ENCODE measurements at places on chromosomes 5 and 9.

DNA sequence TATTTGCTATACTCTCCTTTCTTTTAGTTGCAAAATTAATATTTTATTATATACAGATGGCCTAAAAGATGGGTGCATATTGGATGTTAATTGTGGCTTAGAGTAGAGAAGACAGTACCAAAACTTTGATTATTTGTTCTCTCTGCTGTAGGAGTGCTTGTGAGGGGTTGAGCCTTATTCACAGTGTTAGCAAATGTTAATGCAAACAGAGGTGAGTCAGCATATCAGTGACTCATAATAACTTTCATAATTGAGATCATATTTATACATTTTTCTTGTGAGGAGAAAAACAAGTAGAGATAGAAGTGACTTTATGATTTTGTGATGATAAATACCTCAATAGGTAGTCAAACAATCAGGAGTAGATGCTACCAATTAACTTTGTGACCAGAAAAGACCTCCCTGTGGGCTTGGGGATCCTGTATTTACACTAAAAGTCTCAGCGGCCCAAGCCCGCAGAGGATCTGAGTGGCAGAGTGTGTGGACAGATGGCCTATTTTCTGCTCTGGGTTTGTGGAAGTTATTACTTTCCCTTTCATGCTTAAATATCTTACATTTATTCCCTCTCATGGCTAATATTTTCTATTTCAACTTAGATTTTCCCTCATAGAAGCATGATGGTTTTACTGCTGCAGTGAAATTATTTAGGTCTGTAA is 226.5 kb downstream of the TAF11L14 start:
- DNase-seq, result no peak

DNA sequence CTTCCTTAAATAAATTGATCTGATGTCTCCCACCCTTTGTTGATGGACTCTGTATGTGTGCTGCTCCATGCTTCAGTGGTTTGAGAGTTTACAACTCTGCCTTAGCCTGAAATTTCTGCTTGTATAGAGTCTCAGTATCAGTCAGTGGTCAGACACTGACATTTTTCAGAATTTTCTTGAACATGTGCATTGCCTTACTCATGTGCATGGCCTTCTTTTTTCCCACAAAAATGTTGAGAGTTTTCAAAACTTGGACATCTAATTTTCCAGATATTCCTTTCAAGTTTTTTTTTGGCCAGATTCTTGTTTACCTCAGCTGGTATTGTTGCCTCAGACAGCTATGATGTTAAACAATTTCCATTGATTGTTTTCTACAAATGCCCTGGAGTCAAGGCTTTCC is 427.1 kb upstream of the CHD1 start:
- no peak for DNase-seq

GRCh38 chr9:104969116-104969515 is 41.2 kb upstream of the ABCA1 start:
- no peak for DNase-seq

DNA sequence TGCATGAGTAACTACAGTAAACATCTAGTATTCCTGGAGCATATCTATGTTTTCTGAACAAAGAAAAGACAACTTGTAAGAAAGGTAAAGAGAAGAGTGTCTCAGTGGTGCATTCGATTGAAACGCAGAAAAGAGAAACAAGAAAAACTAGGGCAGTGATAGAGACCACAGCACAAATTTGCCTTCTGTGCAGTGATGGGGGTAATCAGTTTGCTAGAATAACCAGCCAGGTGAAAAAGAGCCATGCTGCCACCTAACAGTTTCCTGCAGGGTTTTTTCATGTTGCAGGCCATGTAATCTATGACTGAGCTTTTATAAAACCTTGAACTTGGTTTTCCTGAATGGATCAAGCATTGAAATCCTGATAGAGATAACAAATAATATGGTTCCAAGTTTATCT is 198.4 kb upstream of the MEF2C start:
- DNase-seq, result no peak

- DNase-seq, result no peak
These were observed 129.9 kb downstream of the DMXL1 start for GRCh38 chr5:119200795-119201194.

DNA sequence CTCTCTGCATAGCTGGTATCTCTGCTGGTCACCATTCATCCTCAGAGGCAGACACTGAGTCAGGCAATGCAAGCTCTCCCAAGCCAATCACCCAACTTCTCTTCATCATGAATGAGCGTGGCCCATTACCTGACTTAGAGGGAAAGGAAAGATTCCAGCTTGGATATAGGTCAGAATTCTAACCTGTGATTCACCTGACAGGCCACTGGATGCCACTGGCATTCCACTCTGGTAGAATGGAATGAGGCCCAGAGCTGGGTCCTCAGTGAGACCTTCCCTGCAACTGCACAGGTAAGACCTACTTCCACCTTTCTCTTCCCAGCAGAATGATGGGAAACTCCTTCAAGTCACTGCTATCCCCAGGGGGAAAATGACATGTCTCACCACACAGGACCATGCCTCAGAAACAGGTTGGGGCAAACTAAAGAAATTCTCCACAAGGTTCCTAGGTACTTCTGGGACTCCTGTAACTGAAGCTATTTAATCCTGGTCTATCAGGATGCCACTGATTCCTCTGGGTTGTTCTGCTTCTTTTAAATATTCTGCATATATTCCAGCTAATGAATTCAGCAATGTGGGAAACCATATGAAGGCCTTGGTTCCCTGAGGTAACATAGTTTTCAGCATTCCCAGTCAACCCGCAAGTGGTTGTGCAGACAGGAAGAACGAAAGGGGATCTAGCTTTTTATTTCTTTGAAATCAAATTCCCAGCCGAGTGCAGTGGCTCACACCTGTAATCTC is 62.0 kb downstream of the SUSD1 start:
- no peak for DNase-seq

- DNase-seq, result no peak
These were observed 189.2 kb upstream of the IER5L start for GRCh38 chr9:129367287-129367686.

DNA sequence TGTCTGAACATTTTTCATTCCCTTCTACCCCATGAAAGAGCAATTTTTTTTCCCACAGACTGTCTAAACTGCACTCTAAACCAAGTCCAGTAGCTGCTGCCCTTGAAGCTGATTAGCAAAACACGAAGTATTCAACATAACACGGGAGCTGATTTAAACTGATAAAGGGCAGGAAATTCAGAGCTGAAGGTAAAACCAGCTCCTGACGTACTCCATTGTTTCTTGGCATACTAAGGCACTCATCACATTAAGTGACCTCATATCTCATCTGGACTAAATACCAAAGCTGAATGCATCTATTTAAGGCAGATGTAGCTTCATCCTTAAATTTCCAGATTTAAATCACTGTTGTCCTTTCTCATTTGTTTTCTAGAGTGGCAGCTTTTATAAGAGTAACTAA is 12.0 kb downstream of the GDF9 start:
- no peak for DNase-seq

GRCh38 chr9:78386773-78387172 is 89.8 kb downstream of the PSAT1 start:
- DNase-seq, result no peak

GRCh38 chr9:131461166-131461565 is 41.6 kb upstream of the POMT1 start:
- no peak for DNase-seq

- DNase-seq, result no peak
These were observed 140.6 kb downstream of the SEMA5A start for GRCh38 chr5:9405196-9405754.

- DNase-seq, result no peak
These were observed 134.6 kb upstream of the TUT7 start for GRCh38 chr9:86488794-86489193.

DNA sequence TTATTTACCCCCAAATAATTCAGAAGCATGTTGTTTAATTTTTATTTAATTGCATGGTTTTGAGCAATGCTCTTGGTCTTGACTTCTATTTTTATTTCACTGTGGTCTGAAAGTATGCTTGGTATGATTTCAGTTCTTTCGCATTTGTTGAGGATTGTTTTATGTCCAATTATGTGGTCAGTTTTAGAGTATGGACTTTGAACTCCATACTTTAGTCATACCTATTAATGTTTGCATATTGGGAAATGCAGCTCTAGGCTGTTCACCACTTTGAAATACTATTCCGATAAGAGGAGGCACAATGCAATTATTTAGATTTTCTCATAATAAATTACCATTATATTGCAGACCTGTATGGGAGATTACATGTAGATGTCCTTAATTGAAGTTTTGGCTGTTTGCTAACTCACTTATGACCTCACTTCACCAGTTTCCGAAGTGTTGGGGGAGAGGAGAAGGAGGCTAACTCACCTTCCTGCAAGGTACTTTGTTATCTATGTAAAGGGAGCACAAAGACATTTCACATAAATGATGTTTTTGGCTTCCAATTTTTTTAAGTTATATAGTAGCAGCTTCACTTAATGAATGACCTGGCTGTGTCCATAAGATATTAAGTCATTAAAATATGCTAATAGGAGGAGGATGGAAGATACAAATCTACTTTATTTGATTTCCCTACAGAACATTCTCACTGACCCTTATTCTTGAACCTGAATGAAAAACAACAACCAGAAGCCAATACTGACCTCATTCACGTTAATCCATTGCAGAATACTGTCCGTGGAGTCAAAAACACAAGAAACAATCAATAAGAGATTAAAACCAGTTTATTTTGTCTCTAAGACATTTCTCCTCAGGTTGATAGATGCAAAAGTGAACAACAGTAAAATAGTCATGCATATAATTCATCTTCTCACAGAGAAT is 970.3 kb upstream of the ARRDC3 start:
- no peak for DNase-seq

GRCh38 chr9:129836311-129837007 is 1.2 kb downstream of the USP20 start:
- no peak for DNase-seq

DNA sequence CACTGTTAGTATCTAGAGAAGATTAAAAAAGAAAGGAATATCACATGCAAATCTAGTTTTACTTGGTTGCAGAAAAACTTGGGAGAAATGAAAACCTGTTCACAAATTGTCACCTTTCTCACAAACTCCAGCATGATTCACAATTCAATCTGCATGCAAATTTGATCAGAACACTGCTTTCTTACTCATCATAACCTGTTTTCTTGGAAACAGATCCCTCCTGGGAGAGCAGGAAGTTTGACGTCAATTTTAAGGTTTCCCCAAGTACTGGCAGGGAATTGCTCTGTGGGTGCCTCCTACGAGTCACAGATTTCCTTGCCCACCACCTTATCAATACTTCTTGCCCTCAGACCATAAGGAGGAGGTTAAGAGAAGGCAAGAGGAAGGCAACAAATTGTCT is 30.2 kb upstream of the HTR4 start:
- DNase-seq, result no peak

- no peak for DNase-seq
These were observed 381.8 kb downstream of the ADGRV1 start for GRCh38 chr5:90940227-90940995.
